ENCODE measurements at places on chromosomes 3 and 15. TPM values are rescaled to one million over a fixed set of nuclear protein-coding genes. Genes with fewer than 3 reads are reported as not detected.

TMEM40 gene
- not detected for total RNA-seq

CCR9 gene
- not detected for total RNA-seq

GOLGA6L22 gene
- total RNA-seq, result not detected

NGLY1 gene
- total RNA-seq, result 51.5 TPM

IL17RE gene
- 1.8 TPM for total RNA-seq

GATA2 gene
- not detected for total RNA-seq

GRCh38 chr15:50257332-50257731 is 8.2 kb downstream of the HDC start:
- DNase-seq, result no peak

DNA sequence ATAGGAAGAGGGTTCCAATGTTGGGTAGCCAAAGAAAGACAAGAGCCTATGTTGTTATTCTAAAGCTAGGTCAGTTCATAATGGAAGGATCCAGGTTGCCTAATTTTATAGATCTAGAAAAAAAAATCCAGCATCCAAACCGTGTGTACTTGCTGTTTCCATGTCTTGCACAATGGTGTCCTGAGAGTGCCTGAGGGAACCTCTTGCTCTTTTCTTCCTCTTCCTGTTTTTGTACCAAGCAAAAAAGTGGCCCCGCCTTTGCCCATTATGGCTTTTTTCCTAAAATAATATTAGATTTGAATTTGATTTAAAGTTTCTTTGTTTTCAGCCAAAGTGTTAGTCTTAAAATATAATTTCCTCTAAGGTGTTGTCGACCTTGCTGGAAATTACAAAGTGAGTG is 224.4 kb downstream of the RYR3 start:
- DNase-seq, result no peak

GRCh38 chr3:23873941-23874340 is 42.8 kb downstream of the NKIRAS1 start:
- no peak for DNase-seq

GRCh38 chr3:4749567-4750002 is 229.7 kb upstream of the BHLHE40 start:
- no peak for DNase-seq

DNA sequence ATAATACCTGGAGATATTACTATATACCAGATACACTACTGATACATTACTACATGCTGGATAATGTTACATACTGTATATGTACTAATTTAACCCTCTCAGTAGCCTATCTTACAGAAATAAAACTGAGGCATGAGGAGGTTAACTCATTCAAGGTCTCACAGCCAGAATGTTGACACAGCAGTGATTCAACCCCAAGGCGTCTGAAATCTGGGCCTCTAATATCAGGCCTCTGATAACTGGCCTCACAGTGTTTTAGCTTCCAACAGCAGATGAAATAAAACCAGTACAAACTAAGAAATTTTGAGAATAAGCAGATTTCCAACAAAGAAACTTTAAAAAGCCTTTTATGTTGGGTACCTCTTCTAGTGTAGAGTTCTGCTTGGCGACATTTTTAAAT is 23.4 kb downstream of the DZIP1L start:
- no peak for DNase-seq

DNA sequence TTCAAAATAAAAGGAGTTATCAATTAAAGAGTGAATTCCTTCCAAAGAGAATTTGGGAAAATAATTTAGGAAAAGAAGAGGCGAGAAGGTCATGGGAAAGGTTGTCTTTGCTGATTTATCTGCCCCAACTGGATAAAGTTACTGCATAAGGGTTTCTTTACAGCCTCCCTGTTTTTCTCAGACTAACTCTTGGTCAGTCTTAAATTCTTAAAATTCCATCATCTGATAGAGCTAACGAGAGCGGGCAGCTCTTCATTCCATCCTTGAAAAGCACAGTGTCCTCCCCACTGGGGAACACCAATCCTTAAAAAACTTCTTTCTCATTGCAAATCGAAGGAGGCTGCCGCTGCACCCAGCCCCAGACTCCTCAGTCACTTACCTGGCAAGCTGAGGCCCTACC is 107.2 kb downstream of the PGPEP1L start:
- DNase-seq, result no peak

DNA sequence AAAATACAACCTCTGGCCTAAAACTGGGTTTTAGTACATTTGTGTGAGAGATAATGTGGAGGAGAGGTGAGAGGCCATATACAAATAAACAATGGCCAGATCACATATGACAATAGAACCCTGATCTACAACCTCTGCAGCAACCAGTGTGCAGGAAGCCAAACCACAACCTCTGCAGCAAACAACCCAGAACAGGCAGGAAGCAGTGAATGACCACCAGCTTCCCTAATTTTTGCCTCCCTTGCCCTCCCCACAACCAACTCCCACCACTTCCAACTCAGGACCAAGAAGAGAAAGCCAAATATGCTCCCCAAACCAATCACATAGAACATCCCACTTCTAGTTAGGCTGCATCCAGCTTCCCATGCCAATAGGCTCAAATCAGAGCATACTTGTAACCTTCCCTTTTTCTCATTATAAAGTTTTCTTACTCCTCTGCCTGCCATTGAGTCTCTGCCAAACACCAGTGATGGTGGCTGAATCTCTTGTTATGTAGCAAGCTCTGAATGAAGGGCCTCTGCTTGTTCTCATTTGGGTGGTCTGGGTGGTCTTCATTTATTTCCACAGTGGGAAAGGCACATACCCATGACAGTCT is 102.6 kb upstream of the GAP43 start:
- no peak for DNase-seq

DNA sequence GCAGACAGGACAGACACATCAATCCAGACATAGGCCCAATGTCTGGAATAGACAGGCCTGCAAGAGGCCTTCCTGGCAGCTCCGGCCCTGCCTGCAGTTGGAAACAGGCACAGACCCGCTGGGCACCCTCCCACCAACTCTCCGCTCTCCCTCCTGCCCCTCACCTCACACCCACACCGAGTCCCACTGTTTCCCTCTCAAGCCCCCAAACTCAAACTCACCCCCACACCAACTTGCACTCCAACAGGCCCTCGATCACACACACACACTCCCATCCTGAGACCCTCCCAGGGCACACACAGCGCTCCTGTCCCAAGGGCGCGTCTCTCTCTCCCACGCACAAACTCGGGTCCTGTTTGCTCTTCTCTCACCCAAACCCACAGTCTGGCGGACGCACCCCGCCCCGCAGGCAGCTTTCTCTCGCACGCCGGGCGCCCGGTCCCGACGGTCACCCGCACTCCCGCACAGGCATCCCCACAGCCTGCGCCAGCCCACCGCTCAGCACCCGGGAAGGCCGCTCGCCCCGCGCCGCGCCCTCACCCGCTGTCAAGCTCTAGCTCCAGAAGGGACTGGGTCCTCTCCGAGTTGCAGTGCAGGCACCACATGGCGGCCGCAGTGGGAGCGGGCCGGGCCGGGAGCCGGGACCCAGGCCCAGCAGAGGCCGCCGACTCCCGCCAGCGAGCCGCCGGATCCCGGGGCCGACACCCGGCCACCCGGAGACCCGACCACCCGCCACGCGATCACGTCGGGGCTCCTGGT is 106.2 kb downstream of the IQSEC1 start:
- peak; percentile 29 for DNase-seq

GRCh38 chr15:42511007-42511391 is 15.6 kb downstream of the SNAP23 start:
- DNase-seq, result no peak

GRCh38 chr3:129432036-129432435 is 3.6 kb upstream of the EFCAB12 start:
- DNase-seq, result no peak

DNA sequence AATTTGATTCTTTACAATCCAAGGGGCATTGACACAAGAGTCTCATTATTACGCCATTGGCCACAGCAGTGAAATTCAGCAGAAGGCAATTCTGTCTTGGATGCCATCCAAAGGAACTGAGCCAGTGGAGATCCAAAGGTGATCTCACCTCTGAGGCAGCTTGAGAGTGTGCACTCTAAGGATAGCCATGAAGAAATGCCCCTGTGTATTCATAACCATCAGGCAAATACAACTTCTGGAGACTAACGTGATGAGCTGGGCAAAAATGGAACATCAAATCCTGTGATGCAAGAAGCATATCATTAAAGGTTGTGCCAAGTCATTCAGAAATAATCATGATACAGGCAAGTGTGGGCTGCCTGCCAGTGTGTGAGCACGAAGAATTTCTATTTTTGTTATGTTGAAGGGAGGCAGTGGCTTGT is 41.4 kb downstream of the ROBO2 start:
- DNase-seq, result no peak

- no peak for DNase-seq
Measured at GRCh38 chr3:81909796-81910195, 148.4 kb upstream of the GBE1 start.

- DNase-seq, result no peak
Measured at GRCh38 chr15:40250771-40251483, 12.1 kb downstream of the PAK6 start.

DNA sequence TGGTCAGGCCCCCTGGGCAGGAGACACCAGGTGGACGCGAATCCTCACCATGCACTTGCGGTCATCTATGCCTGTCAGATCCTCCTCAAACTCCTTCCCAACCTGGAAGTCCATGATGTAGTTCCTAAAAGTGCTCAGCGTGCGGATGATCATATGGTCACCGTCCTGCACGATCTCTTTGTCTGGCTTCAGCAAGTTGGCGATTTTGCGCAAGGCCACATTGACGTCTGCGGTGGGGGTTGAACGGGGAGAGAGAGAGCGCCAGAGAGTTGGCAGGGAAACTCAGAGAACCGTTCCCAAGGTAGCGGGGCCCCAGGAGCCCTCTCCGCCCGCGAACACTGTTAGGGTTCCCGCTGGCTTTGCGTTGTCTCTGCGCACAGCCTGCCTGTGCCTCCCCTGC is 809 bp downstream of the RBP1 start:
- no peak for DNase-seq

GRCh38 chr3:13825821-13826220 is 54.0 kb downstream of the WNT7A start:
- DNase-seq, result no peak

DNA sequence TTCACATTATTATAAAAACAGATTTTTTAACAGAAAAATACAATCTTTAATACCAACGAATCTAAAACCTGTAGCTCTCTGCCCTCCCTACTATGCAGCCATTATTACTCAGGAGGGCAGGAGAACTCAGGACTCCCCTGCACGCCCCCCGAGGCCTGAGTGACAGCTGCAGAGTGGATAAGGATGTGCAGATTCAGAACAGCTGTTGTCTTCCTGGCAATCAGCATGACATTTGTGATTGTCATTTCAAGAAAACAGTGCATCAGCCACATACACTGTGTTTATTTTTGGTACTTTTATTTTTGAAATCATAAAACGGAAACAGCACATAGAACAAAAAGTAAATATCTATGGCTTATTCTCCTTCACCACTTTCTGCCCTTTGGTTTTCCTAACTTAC is 450.8 kb downstream of the OCA2 start:
- DNase-seq, result no peak

- no peak for DNase-seq
Measured at GRCh38 chr15:74123658-74124057, 6.7 kb upstream of the ISLR2 start.

- DNase-seq, result peak; percentile 22
Measured at GRCh38 chr3:98733053-98733811, 29.9 kb upstream of the ST3GAL6 start.

DNA sequence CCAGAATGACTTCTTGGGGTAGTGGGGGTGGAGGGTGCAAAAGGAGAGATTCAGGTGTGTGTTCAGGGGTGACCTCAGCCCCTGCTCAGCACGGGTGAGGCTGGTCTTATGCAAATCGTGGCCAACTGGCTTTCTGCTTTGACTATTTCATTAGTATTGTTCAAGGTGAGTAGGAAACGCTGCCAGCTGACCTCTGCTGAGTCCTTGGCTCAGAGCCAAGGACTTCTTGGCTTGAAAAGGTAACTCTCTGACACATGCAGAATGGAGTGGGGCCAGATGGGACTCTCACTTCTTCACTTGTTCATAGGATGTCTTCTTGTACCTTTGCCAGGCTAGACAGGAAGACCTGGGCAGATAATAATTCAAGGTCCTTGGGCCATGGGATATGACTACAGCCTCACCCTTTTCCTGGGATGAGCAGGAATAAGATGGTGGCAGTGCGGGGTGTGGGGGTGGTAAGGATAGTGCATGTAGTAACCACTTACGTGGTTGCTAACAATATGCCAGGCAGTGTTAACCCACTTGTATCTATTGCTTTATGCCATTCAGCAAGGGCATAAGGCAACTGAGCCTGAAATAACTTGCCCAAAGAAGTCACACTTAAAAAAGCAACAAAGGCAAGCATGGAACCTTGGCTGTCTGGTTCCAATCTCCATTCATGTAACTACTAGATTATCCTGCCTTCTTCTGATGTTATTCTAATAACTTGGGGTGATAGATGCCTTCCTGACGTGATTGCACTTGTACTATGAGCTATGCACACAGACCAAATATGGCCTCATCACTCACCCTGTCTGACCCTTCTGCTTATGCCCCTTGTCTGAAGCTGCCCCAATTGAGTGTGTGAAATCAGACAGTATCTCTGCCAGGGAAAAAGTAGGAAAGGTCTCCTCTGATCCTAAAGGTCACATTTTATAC is 193.1 kb downstream of the NR1D2 start:
- no peak for DNase-seq

DNA sequence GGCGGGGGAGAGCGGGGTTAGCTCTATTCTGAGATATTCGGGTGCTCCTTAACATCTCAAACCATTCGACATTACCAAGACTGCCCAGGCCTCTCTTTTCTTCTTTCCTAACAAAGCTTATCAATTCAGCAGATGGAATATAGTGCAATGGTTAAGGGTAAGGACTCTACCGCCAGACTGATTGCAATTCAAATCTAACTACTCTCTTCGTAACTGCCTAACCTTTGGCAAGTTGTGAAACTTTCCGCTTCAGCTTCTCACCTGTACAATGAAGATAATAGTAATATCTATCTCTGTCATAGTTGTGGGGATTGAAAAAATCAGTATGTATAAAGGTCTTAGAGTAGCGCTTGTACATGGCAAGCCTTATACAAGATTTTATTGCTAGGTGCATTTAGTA is 972 bp downstream of the UBA5 start:
- no peak for DNase-seq

- DNase-seq, result no peak
Measured at GRCh38 chr3:149023951-149024350, 32.6 kb downstream of the GYG1 start.

- no peak for DNase-seq
Measured at GRCh38 chr15:63029676-63030075, 12.9 kb upstream of the TPM1 start.

DNA sequence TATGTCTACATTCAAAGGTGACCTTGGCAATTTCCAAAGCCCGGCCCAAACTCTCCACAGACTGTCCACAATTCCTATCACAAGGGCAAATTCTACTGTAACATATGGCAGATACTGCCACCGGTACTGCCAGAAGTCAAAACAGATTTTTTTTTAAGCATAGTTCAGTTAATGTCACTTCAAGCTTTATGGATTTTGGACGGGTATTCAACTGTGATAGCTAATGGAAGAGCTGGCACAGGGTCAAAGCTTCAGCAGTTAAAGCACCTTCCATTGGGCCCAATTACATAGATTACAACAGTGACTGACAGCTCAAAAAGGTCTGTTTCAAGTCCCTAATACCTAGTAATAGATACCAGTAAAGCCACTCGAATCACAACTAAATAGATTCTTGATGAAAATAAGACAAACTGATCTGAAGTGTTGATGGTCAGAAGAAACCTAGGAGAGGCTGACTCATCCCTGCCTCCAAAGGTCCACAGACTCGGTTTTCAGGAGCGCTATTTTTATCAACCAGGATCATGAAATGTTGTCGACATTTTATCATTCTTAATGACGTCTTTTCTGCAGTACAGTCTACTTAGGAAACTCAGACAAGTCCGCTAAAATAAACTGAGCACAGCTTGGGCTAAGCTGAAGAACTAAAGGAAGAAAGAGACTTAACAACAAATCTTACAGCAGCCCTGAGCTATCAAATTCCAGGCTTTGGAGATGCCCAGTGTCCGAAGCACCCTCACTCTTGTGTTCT is 38.7 kb downstream of the ANXA2 start:
- no peak for DNase-seq

Data from activated CD4-positive, alpha-beta memory T cell treated with anti-CD3 and anti-CD28 coated beads for 36 hours (primary cell).